ENCODE measurements at places on chromosomes 11 and 22.

- DNase-seq, result no peak
These were observed 16.8 kb upstream of the TMEM191C start for GRCh38 chr22:21450320-21450831.

DNA sequence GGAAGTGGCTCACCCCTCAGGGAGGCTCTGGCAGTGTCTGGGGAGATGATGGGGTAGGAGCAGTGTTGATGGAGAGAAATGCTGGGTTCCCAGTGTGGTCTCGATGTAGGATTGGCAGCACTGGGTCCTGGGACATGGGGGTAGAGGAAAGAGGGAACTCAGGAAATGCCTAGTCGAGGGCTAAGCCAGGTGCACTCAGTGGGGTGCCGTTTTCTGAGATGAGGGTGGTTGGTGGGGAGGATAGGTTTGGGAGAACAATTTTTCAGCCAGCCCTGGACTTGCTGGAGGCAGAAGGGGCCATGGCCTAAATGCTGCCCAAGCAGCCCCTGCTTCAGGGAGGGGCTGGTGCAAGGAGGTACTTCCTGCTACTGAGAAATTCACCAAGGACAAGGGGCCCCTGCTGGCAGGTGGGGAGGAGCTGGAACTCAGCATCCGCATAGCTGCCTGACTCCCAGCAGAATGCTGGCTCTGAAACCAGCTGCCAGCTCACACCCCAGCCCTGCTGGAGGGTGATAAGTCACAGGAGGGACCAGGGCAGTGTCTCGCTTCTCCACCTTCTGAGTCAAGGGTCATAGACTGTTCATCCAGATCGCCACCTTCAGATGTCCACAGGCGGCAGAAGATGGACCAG is 6.0 kb downstream of the CCDC157 start:
- no peak for DNase-seq

DNA sequence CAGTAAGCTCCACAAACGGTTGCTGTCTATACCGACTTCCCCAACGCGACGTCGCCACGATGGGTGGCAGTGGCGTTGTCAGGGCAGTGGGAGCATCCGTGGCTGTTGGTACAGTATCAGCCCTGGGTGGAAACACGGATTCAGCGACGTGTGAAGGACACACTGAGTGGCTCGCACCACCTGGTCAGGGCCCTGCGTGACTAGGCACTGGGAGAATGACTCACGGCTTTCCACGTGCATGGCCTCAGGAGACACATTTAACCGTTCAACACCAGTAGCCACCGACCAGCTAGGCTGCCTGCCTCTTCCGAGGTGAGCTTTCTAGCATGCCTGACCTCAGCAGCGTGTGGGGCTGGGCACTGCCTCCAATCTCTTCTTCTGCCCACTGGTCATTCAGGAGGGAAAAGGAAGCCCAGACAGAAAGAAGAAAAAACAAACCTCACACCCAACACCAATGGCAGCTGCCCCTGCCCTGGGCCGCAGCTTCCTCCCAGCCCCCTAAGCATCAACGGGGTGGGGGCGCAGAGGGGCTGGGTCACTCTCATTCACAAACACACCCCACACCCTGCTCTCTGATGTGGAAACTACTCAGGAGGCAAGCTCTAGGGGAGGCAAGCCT is 59.0 kb downstream of the MYH9 start:
- peak; percentile 93 for DNase-seq

DNA sequence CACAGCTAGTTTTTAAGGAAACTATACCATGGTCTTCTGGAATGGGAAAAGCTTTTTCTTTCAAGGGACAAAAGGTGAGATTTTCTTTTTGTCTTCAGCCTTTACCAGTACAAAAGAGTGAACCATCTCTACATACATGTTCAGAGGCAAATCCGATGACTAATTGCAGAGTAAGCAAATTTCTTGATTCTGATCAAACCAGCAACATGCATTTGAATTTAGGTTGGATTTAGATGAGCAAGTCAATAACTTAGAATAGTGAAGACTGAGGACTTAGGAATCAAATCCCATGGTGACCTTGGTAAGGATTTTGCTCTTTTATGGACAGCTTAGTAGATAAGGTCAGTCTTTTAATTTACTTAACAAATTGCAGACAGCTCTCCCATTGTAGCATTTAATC is 65.9 kb upstream of the BLID start:
- DNase-seq, result no peak

GRCh38 chr11:94201004-94201465 is 72.4 kb downstream of the PANX1 start:
- peak; percentile 7 for DNase-seq

- peak; percentile 20 for DNase-seq
These were observed at the start of gene TUB for GRCh38 chr11:8080674-8081590. TUB (plus strand) TSS chr11:8081211; CDS start chr11:8081511, 300 bp downstream.

GRCh38 chr11:38582756-38583155 is 1984.7 kb upstream of the RAG2 start:
- no peak for DNase-seq

GRCh38 chr11:57546869-57547475 is 9.6 kb downstream of the SMTNL1 start:
- DNase-seq, result peak; percentile 63

DNA sequence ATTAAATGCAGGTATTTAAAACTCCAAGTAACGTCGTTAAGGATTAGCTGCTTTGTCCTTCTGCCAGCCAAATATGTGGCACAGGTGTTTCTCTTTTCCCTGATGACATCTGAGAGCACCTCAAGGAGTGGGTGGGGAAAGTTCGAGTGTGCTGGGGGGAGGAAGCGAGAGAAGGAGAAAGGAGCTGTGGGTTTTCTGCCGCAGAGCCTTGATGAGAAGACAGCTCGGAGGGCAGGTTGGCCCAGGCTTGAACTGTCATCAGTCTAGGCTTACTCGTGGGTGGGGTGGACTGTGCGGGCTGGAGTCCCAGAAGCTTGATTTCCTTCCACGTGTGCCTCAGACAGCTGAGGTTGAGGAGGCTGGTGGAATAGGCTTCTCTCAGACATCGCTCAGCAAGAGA is 15.2 kb upstream of the SORL1-AS1 start:
- no peak for DNase-seq

DNA sequence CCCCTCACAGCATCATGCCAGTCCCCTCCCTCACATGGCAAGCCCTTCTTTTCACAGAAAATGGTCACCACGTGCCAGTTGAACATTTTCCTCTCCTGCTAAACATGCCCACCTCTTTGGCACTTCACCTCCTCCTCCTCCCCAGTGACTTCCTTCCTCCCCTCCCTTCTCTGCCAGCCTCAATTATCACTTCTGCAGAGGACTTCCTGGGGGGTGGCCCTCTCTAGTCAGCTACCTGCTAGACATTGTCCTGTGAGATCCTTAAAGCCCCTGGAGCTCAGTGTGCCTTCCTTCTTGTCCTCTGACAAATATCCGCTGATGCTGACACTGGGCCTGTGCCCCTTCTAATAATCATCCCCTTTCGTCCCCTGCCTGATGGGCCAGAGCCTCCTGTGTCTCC is 43.2 kb upstream of the E2F8 start:
- DNase-seq, result no peak

- peak; percentile 54 for DNase-seq
These were observed 82.3 kb downstream of the RCN1 start for GRCh38 chr11:32172848-32173834.

DNA sequence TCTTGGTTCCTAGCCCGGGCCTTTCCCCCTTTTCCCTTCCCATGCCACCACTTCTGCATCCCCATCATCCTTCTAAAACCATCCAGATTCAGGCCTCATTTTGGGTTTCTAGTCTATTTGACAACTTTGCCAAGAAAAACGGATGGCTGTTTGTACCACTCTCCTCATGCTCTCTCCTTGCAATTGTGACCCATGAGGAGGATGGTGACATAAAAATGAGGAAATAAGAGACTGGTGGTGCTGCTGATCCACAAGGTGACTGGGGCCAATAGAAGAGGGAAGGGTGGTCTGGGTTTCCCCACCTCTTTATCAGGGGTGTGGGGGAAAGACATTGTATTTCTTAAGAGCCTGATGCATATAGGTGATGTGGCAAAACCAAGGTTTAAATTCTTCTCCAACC is 1.0 kb downstream of the MS4A4A start:
- no peak for DNase-seq

- DNase-seq, result no peak
These were observed 16.0 kb downstream of the CAPRIN1 start for GRCh38 chr11:34067383-34068065.

- DNase-seq, result no peak
These were observed 6.1 kb upstream of the CRYBB3 start for GRCh38 chr22:25193548-25193947.

- peak; percentile 70 for DNase-seq
These were observed 14.1 kb downstream of the ANKK1 start for GRCh38 chr11:113401718-113402117.

DNA sequence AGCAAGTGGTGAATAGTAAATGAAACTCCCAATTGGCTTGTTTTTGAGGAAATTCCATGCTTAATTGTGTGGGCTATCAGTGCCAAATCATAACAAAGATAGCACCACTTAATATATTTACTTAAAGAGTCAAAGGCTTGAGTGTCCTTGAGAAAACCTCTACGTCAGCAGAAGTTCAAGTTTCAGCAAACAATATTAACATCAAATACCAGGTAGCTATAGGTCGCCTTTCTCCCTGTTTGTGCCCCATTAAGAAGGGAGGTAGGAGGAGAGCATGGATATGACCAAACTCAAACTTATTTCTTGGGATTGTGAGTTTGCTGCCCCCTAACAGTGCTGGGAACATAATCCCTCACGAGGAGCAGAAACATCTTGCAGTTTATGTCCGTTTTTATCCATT is 105.6 kb upstream of the SYN3 start:
- DNase-seq, result no peak

DNA sequence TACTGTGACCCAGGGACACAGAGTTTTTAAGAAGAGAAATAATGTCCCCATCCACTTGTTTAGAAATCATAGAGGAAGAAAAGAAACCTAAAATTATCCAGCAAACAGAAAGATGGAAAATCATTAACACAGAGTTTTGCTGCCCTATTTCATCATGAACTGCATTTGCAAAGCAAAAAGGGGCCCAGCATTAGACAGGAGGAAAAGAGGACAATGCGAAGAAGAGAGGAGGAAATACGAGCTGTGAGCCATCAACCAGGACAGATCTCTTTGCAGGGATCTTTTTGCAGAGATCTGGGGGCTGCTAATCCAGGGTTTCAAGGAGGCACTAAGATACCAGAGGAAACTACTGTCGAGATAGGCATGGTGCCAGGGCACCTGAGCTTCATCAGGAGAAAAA is 14.4 kb upstream of the NCAM1 start:
- DNase-seq, result no peak

DNA sequence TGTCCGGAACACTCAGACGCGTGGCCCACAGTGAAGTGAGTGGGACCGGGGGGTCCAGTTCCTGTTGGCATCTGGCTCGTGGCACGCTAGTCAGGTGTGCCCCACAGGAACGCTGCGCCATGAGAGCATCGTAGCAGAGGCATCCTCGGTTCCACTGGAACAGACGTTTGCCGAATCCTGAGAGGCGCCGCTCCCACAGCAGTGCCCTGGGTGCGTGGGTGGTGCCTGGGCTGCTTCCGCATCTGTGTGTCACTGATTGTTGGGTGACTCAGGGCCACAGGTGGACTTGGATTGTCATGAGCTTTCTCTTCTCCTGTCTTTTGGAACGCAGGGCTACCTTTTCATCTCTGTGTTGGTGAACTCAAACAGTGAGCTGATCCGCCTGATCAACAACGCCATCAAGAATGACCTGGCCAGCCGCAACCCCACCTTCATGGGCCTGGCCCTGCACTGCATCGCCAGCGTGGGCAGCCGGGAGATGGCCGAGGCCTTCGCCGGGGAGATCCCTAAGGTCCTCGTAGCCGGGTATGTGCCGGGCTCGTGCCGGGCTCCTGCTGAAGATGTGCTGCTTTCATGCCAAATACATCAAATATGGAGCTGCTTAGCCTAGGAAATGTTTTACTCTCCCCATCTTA is 46.2 kb downstream of the AP2A2 start:
- DNase-seq, result no peak

GRCh38 chr11:12808519-12808918 is 134.3 kb downstream of the TEAD1 start:
- peak; percentile 39 for DNase-seq
